ENCODE measurements at places on chromosomes 5 and 9.

DNA sequence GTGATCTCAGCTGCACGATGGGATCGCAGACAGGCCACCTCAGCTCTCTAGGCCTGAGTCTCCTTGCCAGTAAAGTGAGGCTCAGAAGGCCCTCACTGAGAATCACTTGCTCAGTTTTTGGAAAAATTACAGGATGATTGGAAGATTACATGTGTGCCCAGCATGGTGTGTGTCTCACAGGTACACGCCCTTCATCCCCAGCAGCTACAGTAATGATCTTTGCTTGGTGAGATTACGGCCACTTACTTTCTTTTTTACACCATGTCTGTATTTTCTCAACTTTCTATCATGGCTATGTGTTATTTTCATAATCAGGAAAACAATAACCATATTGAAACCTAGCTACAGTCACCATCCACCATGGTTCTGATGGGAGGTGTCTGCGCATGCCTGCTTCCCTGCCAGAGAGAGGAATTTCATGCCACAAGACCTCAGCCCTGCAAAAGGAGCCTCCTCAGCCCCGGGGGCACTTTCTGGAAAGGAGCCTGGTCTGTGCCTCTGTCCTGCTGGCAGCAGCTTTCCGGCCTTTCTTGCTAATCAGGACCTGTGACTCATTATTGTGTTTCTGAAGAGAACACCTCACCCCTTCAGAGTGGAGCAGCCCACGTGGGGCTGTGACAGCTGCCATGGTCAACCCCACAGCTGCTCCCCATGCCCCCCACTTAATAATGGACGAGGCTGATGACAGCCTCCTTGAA lies 64.2 kb upstream of the OLFM1 start:
- DNase-seq: no peak

- DNase-seq: no peak
Observed at GRCh38 chr5:150661086-150661485, at the start of gene MYOZ3. MYOZ3 (plus strand) TSS chr5:150661251; CDS start chr5:150662942, 1,691 bp downstream.

- DNase-seq: no peak
Observed at GRCh38 chr5:181100121-181100875, 30.7 kb downstream of the OR2V1 start.

DNA sequence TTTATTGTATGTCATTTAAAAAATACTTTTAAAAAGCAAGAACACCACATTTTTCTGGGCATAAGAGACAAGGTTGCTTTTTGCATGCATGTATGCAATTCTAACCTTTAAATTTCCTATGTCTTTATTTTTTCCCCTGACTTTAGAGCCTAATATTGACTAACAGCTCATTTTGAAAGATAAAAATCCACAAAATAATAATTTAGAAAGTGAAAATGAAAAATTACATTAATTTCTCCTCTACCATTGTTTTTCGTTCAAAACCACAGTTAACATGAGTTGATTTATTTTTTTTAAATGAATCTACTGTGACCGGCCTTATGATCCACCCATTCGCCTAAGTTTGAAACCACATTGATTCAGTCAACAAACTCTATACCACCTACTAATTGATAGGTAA lies 137.5 kb upstream of the CDKN2B start:
- no peak for DNase-seq

DNA sequence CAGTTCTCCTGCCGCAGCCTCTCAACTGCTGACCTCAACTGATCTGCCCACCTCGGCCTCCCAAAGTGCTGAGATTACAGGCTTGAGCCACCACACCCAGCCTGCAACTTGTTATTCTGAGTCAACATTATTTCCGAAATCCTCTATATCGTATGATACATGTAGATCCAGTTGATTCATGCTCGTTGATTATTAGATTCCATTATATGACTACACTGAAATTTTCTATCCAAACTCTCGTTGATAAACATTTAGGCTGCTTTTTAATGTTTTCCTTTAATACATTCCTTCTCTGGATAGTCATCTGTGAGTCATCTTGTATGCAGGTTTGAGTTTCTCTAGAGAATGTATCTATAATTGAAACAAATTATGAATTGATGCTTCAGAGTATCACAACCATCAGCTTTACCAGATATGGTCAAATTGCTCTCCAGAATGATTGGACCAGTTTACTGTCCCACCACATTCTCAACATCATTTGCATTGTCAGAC lies 4.1 kb downstream of the CDK7 start:
- DNase-seq: no peak

GRCh38 chr9:16172796-16173195 lies 620.0 kb downstream of the CCDC171 start:
- DNase-seq: no peak

GRCh38 chr5:122874179-122874875 lies 28.9 kb downstream of the SNX24 start:
- DNase-seq: no peak

GRCh38 chr5:173883347-173883924 lies 4.7 kb upstream of the CPEB4 start:
- no peak for DNase-seq

DNA sequence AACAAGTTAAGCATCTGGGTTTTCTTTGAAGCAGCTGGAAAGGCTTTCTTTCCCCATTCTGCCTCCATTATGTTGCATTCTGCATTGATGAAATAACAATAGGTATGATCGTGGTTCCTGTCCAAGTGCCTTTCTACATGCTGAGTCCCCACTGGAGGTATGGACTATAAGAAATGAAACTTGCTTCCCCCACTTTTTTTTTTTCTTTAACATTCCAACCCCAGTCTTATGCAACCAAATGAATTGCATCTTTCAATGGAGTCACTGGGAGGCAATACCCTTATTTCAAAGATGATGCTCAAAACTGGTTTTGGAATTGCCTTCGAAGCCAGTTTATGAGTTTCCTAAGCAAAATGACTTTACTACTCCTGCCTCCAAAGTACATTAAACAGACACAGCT lies 58.9 kb downstream of the ARSB start:
- DNase-seq: no peak

GRCh38 chr5:113000466-113000865 lies 23.9 kb downstream of the DCP2 start:
- no peak for DNase-seq

GRCh38 chr5:140131967-140132409 lies 6.3 kb downstream of the IGIP start:
- DNase-seq: no peak

GRCh38 chr5:67253911-67254310 lies 57.3 kb upstream of the CD180 start:
- DNase-seq: no peak

DNA sequence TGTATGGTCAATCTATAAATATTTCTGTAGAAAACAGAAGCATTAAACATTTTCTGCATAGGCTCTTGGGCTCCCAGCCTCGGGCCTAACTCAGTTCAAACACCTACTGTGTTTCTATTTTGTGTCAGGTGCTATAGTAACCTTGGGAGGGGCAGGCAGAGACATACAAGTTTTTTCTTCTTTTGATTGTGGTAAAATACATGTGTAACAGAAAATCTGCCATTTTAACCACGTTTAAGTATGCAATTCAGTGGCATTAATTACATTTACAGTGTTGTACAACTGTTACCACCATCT lies 40.8 kb upstream of the FOXE1 start:
- no peak for DNase-seq

GRCh38 chr9:137130176-137130755 lies 8.7 kb upstream of the GRIN1 start:
- no peak for DNase-seq

DNA sequence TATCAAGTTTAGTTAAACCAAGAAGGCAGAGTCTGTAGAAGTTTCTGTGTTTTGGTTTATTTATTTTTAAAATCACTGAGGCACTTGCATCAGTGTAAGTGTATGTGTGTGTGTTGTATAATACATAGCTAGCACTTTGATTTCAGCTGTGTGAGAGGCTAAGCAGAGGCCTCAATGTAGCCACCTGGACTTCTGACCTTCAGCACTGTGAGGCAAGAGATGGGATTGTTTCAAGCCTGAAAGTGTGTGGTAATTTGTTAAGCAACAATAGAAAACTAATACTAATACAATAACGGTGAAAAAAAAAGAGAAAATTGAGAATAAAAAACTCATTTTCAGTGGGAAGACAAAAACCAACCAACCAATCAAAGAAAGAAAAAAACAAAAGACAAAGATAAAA lies 327.3 kb downstream of the CDH18 start:
- no peak for DNase-seq

DNA sequence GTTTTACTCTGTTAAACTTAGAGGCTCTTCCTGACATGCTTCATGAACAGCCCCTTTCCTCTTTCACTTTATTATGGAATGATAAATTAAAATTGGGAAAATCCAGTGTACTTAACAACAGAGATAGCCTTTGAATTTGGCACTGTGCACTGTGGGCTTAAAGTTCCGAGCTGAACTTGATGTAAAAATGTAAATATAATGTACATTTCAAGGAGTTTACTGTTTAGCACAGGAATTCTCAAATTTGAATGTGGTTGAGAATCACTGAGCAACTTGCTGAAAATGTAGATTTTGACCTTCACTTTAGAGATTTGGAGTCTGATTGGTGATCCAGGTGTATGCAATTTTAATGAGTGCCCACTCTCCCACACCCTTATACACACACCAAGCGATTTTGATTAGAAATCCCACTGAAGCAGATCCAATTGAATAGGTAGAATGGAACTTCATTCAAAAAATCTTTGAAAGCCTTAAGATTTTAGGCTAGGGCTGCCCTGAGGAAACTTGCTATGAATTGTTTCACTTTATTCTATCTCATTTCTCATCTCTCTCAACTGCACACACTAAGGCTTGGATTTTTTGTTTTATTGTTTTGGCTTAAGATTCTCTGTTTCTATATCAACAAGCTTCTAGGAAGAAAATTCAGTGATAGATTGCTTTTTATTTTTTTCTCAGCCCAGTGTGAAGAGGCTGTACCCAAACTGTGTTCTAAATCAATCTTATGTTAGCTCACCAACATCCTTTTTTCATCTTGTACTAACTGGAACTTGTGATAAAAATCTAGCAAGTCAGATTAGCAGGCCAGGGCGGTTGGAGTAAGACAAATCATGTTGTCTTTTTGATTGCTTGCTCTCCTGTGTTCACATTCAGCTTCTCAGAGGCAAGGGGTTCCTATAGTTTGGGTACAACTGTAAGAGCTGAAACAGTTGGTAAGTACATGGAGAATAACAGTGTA lies 22.9 kb downstream of the NUDT12 start:
- no peak for DNase-seq

GRCh38 chr9:32573821-32574220 lies 862 bp upstream of the NDUFB6 start:
- no peak for DNase-seq

- DNase-seq: no peak
Observed at GRCh38 chr9:117839862-117840261, 135.7 kb downstream of the TLR4 start.

GRCh38 chr5:134846641-134846960 lies 833 bp downstream of the C5orf24 start:
- DNase-seq: no peak

DNA sequence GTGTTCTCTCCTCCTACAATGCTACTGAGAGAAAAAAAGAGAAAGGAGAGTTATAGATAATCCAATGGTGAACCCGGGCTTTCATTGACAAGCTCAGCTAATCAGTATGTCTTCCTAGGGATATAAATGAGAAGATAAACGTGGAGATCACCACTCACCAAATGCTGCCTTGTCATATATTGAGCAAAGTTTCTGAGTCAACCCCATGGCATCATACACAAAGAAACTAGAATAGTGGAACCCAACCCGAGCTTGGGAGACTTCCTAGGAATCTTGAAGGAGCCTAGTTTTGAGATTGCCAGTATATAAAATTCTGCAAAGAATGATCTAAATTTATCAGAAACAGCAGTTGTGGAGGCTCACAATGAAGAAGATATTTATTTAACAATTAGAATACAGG lies 47.8 kb downstream of the PTPN3 start:
- no peak for DNase-seq

DNA sequence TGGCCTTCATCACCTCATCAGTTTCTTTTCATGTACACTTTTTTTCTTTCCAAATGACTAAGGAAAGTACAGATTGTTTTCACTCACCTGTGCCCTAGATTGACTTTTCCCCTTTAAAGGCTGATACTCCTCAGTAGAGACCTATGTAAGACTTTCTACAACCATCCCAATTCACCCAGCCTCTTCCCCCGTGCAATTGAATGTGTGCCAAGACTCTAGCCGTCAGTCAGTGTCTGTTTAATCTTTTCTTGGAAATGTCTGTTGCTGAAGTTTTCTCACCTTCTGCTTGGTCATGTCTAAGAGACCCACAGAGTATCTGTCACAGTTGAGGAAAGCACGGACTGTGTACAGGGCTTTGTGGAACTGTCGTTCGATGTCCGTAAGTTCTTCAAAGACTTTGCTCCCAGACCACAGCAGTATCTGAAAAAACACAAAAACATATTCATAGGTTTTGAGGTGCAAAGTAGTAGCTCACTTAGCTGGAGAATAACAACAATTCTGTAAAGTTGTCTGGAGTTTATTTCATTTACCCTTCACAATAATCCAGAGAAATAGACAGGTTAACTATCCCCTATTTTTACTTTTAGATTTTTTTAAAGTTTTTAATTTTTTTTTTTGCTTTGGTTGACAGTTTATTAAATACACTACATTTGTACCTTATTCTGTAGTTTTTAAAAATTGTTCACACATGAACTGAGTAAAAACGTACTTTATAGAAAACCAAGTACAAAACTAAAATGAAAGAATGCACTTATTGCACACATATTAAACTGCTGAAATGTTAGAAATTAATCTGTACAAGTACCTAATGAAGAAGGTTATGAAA lies 13.6 kb downstream of the PDE6A start:
- no peak for DNase-seq

GRCh38 chr9:95494022-95494415 lies 22.8 kb downstream of the PTCH1 start:
- no peak for DNase-seq

DNA sequence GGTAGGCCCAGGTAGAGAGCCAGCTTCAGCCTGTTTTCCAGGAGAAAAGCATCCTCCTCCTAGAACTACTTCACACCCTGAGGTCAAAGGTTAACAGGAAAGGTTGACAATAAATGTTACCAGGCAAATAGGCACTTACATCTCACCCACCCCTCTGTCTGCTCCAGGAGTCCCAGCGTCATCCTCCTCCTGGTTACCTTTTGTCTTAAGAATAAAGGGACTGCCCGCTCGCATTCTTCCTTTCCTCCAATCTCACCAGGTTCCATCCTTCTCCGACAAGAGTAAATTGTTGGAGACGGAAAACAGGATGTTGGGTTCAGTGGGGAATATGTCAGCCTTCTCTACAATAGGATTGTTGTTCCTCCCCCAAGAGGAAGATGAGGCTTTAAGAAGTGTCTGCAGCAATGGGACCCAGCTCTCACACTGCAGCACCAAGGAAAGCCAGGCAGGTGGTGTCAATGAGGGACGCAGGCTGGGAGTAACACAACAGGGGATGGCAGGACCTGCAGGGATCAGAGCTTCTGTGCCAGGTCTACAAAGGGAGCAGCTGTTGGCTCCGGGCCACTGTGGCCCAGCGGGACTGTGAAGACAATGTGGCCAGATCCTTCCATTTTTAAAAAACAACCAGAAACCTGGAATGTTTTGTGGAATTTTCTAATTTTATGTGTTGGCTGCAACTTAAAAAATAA lies 29.0 kb downstream of the FAT2 start:
- DNase-seq: no peak

- no peak for DNase-seq
Observed at GRCh38 chr9:30235564-30235963, 2148.9 kb upstream of the ACO1 start.

GRCh38 chr5:167603135-167603534 lies 688.3 kb upstream of the WWC1 start:
- DNase-seq: no peak

GRCh38 chr9:107180206-107180605 lies 102.9 kb upstream of the RAD23B start:
- no peak for DNase-seq
